ENCODE measurements at places on chromosomes 11 and 22.
A peak's percentile ranks its signal among the peaks of the same experiment; 100 is the strongest.

- no peak for DNase-seq
Measured at GRCh38 chr11:11072067-11072466, 214.2 kb upstream of the ZBED5 start.

GRCh38 chr22:20118300-20119020 is 1.4 kb upstream of the TRMT2A start:
- DNase-seq: no peak

DNA sequence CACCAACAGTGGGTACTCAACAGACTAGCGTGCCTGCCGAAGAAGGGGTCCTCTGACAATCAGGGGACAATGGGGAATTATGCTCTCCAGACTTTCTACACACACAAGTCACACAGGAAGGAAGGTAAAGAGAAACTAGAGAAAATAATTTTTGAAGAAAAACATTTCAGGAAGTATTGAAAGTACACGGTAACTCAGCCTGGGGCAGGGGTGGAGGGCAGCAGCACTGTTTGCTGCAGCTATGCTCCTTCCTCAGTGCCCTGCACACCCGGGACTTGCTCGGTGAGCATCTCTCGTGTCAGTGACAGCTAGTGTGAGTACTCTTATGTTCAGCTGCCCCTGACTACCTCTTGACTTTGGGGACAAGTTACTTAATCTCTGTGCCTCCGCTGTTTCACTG is 18.0 kb upstream of the APOA1 start:
- no peak for DNase-seq

GRCh38 chr22:23220485-23221350 is 40.4 kb downstream of the BCR start:
- peak; percentile 66 for DNase-seq

- DNase-seq: no peak
Measured at GRCh38 chr11:16841984-16842383, 103.5 kb downstream of the C11orf58 start.

Measured in choroid plexus epithelial cell (primary cell).